ENCODE measurements at places on chromosomes 7 and 10.

DNA sequence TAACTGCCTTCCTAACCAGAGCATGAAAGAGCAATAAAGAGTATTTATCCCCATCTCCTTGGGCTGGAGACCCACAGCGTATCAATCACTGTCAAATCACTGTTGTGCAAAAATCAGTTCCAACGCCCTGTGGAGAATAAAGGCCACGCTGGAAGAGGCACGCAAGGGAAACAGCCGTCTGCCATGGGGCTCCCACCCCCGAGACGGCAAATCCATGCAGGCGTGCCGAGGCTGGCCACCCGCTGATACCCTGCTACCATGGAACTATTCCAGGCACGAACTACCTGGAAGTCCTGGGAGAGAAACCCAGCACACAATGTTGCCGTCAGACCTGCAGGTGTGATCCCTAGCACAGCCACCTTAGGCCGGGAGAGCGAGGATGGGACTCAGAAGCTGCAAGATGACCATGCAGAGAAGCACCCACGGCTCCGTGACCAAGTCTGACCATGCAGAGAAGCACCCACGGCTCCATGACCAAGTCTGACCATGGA, 185.3 kb downstream of the DIP2C start:
- H3K4me3 ChIP-seq: no peak overlapping the region
- no peak overlapping the region for H3K27ac ChIP-seq
- no peaks in the 10 kb centered on the region for H3K36me3 ChIP-seq
- no peak for DNase-seq
- no peaks in the 10 kb centered on the region for H3K4me1 ChIP-seq
- H3K27me3 ChIP-seq: no peaks in the 10 kb centered on the region

DNA sequence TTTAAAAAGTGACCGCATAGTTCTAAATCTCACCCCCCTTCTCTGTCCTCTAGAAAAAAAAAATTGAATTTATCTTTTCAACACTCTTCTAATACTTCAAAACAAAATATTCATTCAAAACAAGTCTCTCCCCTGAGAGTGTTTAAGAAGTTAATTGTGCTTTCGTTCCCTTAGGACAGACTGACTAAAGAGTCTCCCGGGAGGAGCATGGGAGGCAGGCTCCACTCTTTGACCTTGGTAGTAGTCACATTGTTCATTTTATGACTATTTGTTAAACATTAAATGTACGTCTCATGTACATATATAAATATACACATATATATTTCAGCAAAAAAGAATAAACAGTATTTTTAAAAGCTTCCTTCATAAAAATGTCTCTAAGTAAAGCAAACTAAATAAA, 35.3 kb upstream of the SPOCK2 start:
- H3K27ac ChIP-seq: no peak overlapping the region
- H3K4me3 ChIP-seq: no peak overlapping the region
- H3K36me3 ChIP-seq: no peaks in the 10 kb centered on the region
- DNase-seq: no peak
- no peaks in the 10 kb centered on the region for H3K27me3 ChIP-seq

GRCh38 chr10:104300002-104300735, 31.2 kb downstream of the GSTO2 start:
- H3K36me3 ChIP-seq: no peaks in the 10 kb centered on the region
- H3K4me1 ChIP-seq: no peaks in the 10 kb centered on the region
- peak overlapping the region; percentile 96 for H3K27ac ChIP-seq
- H3K4me3 ChIP-seq: no peak overlapping the region

GRCh38 chr7:158482480-158482879, 105.1 kb downstream of the PTPRN2 start:
- H3K4me1 ChIP-seq: no peaks in the 10 kb centered on the region
- H3K27ac ChIP-seq: no peak overlapping the region
- H3K27me3 ChIP-seq: no peaks in the 10 kb centered on the region
- no peak overlapping the region for H3K4me3 ChIP-seq
- no peaks in the 10 kb centered on the region for H3K36me3 ChIP-seq
- DNase-seq: no peak

GRCh38 chr7:127745445-127745844, 93.5 kb downstream of the SND1 start:
- no peak overlapping the region for H3K27ac ChIP-seq
- no peaks in the 10 kb centered on the region for H3K4me1 ChIP-seq
- DNase-seq: no peak
- H3K36me3 ChIP-seq: no peaks in the 10 kb centered on the region
- H3K4me3 ChIP-seq: no peak overlapping the region

DNA sequence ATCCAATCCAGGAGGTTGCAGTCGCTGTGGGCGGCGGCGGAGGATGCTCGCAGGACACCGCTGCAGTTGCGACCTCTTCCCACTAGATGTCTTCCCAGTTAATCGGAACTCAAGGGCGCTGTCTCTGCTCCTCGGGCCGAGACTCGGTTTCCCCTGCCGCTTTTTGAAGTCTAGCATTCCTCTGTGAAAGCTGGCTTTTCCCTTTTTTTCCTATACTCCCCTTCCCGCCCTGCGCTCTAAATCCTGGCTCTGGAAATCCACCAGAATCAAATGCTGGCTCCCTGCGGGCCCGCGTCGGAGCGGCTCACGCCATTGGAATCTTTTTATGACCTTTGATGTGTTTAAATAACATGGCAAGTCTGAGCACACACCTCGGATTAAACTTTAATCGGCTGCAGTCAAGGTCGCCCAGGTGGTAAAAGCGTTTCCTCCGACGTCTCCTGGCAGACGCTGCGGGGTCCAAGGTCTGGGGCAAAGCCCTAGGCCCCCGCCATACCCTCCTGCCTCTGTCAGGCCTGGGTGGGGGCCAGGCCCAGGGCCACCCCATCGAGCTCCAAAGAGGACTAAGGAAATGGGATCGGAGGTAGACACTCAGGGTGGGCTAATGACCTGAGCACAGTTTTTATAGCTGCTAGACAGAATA, 10.7 kb upstream of the HOXA13 start:
- no peaks in the 10 kb centered on the region for H3K36me3 ChIP-seq
- H3K4me3 ChIP-seq: peak overlapping the region; percentile 31
- H3K27me3 ChIP-seq: peaks cover 23% of the 10 kb centered on the region

- no peaks in the 10 kb centered on the region for H3K27me3 ChIP-seq
- no peak for DNase-seq
- H3K4me1 ChIP-seq: no peaks in the 10 kb centered on the region
- no peaks in the 10 kb centered on the region for H3K36me3 ChIP-seq
- peak overlapping the region; percentile 10 for H3K27ac ChIP-seq
Measured at GRCh38 chr10:35367982-35368381, 31.7 kb downstream of the CCNY start.

DNA sequence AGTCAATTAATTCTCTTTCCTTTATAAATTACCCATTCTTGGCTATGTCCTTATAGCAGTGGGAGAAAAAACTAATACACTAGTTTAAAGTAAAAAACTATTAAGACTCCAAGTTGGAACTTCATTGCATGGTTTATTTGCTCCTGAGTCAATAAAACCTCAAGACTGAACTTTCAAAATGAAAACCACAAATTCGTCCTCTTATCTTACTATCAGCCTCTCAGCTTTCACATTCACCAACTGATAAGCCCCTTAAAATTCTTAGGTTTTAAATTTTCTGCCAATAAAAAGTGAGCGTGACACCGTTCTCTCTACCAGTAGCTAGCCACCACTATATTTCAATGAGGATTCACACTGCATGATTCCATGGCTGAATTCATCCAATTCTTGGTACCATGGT, 346.4 kb upstream of the NPSR1 start:
- no peak overlapping the region for H3K4me3 ChIP-seq
- H3K27me3 ChIP-seq: no peaks in the 10 kb centered on the region
- no peak overlapping the region for H3K27ac ChIP-seq

All from right atrium auricular region (tissue), 2 donors.